ENCODE measurements at places on chromosomes 1 and 21.

GRCh38 chr1:199551967-199552565 is 475.4 kb upstream of the NR5A2 start:
- DNase-seq = no peak

- DNase-seq = peak; percentile 17
These were observed 1.2 kb downstream of the SYTL1 start for GRCh38 chr1:27342778-27343638.

GRCh38 chr1:53553734-53554509 is 94.7 kb downstream of the DMRTB1 start:
- DNase-seq = no peak

- no peak for DNase-seq
These were observed 55.4 kb downstream of the HNRNPR start for GRCh38 chr1:23288671-23289070.

- no peak for DNase-seq
These were observed 339 bp downstream of the LHX4 start for GRCh38 chr1:180230416-180230790.

DNA sequence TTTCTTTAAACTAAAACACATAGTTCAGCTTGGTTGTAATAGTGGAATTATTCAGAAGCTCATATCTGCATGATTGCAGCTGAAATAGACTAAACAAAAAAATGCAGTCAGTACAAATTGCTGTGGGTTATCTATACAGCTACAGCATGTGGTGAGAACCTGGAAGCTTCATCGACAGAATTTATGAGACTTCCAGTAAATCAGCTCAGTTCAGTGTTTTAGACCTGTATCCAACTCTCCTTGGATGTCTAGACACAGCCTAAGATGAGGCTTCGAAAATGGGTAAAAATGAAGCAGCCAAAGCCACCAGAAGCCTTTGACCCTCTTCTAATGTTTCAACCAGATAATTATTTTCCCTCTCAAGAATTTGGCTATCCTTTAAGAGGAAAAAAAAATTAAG is 127.1 kb upstream of the C1orf105 start:
- no peak for DNase-seq

DNA sequence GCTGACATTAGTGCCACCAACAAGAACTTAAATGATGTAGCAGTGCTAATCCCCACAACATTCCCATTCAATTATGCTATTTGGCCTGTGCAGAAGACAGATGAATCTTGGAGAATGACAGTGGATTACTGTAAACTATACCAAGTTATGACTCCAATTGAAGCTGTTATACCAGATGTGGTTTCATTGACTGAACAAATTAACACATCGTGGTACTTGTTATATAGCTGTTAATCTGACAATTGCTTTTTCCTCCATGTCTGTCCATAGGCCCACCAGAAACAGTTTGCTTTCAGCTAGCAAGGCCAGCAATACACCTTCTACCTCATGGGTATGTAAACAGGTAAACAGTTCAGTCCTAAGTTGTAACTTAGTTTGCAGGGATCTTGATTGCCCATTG is 101.1 kb downstream of the S1PR1 start:
- DNase-seq = no peak

Data from SIG-M5 (cell line).